ENCODE measurements at places on chromosomes 4 and X. TPM values are rescaled to one million over a fixed set of nuclear protein-coding genes. Genes with fewer than 3 reads are reported as not detected.

DNA sequence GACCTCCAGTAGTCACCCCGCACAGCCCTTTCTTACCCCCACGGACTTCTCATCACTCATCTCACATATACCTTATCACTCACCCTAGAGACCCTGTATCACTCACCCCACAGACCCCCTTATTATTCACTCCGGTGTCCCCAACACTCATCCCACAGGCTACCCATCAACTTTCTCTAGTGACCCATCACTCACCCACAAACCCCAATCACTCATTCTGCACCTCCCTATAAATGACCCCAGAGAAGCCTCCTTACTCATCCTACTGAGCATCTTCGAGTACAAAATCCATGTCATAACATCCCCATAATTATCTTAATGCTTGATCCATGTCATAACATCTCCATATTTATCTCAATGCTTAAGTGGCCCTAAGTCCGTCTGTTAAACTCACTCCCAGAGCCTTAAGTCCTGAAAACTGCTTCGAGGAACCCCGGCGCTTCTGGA lies 934 bp downstream of the ZNF41 start:
- DNase-seq, result no peak
- H3K36me3 ChIP-seq, result peaks cover 5% of the 10 kb centered on the region
- peaks cover 45% of the 10 kb centered on the region for H3K4me1 ChIP-seq
- H3K27me3 ChIP-seq, result no peaks in the 10 kb centered on the region

- peaks cover 3% of the 10 kb centered on the region for H3K27me3 ChIP-seq
- H3K4me3 ChIP-seq, result no peak overlapping the region
- no peaks in the 10 kb centered on the region for H3K4me1 ChIP-seq
- DNase-seq, result no peak
- H3K36me3 ChIP-seq, result no peaks in the 10 kb centered on the region
Measured at GRCh38 chrX:135481696-135482179, 38.7 kb upstream of the INTS6L start.

DNA sequence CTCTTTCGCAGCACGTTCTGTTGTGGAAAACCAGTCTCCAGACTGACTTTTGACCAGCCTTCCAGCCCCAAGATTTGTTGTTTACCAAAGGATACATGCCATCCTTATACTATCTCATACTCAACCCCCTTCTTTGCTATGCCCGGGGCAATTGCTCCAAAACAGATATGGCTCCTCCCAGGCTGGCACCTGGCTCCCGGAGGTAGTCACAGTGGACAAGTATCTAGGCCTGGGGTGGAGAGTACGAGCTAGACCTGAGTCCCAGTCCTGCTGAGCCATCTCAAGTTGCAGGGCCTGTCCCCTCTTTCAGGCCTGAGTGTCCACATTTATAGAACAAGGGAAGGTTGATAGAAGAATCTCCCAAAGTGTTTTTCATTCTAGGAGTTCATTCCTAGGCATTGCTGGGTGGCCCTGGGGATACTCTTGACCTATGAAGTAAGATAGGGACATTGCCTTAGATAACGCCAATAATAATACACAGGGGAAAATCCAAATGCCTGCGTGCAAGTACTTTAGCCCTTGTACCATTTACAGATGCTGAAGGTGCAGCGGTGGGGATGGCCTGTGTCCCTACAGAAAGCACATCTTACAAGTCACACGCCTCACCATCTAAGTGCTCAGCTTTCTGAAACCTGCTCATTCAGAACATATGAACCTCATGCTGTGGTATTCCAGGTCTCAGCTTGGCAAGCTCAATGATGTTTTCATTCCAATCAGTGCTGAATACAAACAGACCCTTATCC lies 136.7 kb upstream of the MAMLD1 start:
- no peaks in the 10 kb centered on the region for H3K4me1 ChIP-seq
- no peak overlapping the region for H3K27ac ChIP-seq
- DNase-seq, result no peak
- no peaks in the 10 kb centered on the region for H3K36me3 ChIP-seq

- peaks cover 58% of the 10 kb centered on the region for H3K36me3 ChIP-seq
- DNase-seq, result no peak
- H3K27ac ChIP-seq, result peak overlapping the region; percentile 63
- H3K4me1 ChIP-seq, result peaks cover 77% of the 10 kb centered on the region
Measured at GRCh38 chrX:65671966-65672365, 4.5 kb downstream of the MSN start.

- no peak overlapping the region for H3K27ac ChIP-seq
- H3K4me1 ChIP-seq, result no peaks in the 10 kb centered on the region
- no peak for DNase-seq
- H3K27me3 ChIP-seq, result no peaks in the 10 kb centered on the region
Measured at GRCh38 chr4:181264893-181265292, 978.3 kb upstream of the TENM3 start.

- no peaks in the 10 kb centered on the region for H3K27me3 ChIP-seq
- no peak overlapping the region for H3K4me3 ChIP-seq
- peaks cover 14% of the 10 kb centered on the region for H3K4me1 ChIP-seq
- H3K36me3 ChIP-seq, result peaks cover 7% of the 10 kb centered on the region
Measured at GRCh38 chr4:114595207-114595606, 3.4 kb upstream of the UGT8 start.

DNA sequence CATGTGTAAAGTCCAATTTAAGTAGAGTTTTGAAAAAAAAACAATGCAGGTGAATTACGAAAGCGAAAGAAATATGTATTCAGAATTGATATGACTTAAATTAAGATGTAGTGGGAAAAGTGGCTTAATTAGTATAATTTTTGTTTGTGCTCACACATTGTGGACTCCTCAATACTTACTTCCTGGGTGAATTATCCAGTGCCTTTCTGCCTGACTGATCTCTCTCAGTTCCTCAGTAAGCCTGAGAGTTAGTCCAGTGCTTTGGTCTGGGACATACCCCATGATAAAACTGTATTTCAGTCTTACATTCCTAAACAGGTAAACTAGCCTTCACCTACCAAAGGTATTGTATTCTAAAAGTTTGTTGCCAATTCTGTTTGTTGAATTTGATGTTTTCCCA lies 8.4 kb downstream of the PGAM4 start:
- H3K36me3 ChIP-seq, result peaks cover 16% of the 10 kb centered on the region
- H3K27ac ChIP-seq, result no peak overlapping the region
- peaks cover 17% of the 10 kb centered on the region for H3K4me1 ChIP-seq
- no peak overlapping the region for H3K4me3 ChIP-seq

GRCh38 chr4:147175460-147176025 lies 229.9 kb upstream of the TTC29 start:
- H3K27me3 ChIP-seq, result no peaks in the 10 kb centered on the region
- no peaks in the 10 kb centered on the region for H3K4me1 ChIP-seq
- no peak for DNase-seq
- no peaks in the 10 kb centered on the region for H3K36me3 ChIP-seq

GRCh38 chrX:43064096-43064495 lies 286.1 kb upstream of the PPP1R2C start:
- no peak overlapping the region for H3K27ac ChIP-seq
- H3K36me3 ChIP-seq, result no peaks in the 10 kb centered on the region
- peaks cover 4% of the 10 kb centered on the region for H3K4me1 ChIP-seq
- no peaks in the 10 kb centered on the region for H3K27me3 ChIP-seq
- DNase-seq, result no peak
- H3K4me3 ChIP-seq, result no peak overlapping the region

DNA sequence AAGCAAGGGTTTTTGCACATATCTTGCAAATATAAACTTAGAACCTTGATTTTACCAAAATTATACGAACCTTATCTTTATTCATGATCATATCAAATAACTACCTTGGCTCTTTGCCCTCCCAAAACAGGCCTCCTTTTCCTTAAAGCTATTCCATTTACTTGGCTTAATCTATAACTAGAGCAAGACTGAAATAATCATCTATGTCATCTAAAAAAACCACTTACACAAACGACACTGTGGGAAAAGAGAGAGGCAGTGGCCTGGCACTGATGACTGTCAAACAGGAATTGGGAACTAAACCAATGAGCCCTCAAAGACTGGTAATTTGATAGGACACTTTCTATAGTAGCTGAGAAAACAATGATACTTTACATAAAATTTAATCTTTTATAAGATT lies 11.7 kb upstream of the PTPN13 start:
- H3K27me3 ChIP-seq, result peaks cover 7% of the 10 kb centered on the region
- DNase-seq, result no peak
- no peak overlapping the region for H3K4me3 ChIP-seq
- peaks cover 5% of the 10 kb centered on the region for H3K4me1 ChIP-seq

DNA sequence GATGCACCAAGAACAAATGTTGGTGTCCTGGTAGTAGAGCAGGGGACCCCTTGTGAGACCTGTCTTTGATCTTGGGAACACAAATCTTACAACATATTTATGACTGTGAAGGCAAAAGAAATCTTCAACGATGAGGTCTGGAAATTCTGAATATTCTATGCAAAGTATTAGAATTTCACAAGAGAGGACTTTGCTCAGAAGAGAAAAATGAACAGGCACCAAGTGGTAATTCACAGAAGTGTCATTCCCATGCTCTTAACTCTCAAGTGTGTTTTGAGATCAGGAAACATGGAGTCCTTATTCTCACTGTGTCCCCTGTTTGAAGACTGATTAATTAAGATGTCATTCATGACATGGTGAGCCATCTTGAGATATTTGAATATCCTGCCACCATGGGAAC lies 52.5 kb downstream of the COQ2 start:
- peak overlapping the region; percentile 67 for H3K4me3 ChIP-seq
- no peak for DNase-seq
- H3K27ac ChIP-seq, result peak overlapping the region; percentile 85

- no peaks in the 10 kb centered on the region for H3K27me3 ChIP-seq
- DNase-seq, result no peak
Measured at GRCh38 chr4:11469650-11470437, 41.1 kb upstream of the HS3ST1 start.

- peaks cover 11% of the 10 kb centered on the region for H3K27me3 ChIP-seq
- H3K4me1 ChIP-seq, result no peaks in the 10 kb centered on the region
- no peak overlapping the region for H3K27ac ChIP-seq
- DNase-seq, result no peak
Measured at GRCh38 chr4:183729430-183730328, 70.6 kb downstream of the TRAPPC11 start.

GRCh38 chr4:125961626-125962025 lies 646.9 kb downstream of the FAT4 start:
- no peaks in the 10 kb centered on the region for H3K27me3 ChIP-seq
- no peak for DNase-seq
- no peak overlapping the region for H3K27ac ChIP-seq
- H3K4me3 ChIP-seq, result no peak overlapping the region
- no peaks in the 10 kb centered on the region for H3K36me3 ChIP-seq

GRCh38 chr4:139986689-139987501 lies 167.1 kb downstream of the MAML3 start:
- H3K36me3 ChIP-seq, result no peaks in the 10 kb centered on the region
- H3K27ac ChIP-seq, result no peak overlapping the region
- DNase-seq, result no peak

GRCh38 chr4:1058198-1058996 lies 47.0 kb downstream of the FGFRL1 start:
- H3K4me3 ChIP-seq, result no peak overlapping the region
- H3K4me1 ChIP-seq, result peaks cover 15% of the 10 kb centered on the region
- H3K27me3 ChIP-seq, result peaks cover 24% of the 10 kb centered on the region
- no peaks in the 10 kb centered on the region for H3K36me3 ChIP-seq

GRCh38 chrX:12010436-12010835 lies 127.8 kb upstream of the FRMPD4 start:
- H3K36me3 ChIP-seq, result no peaks in the 10 kb centered on the region
- H3K27ac ChIP-seq, result no peak overlapping the region
- H3K4me3 ChIP-seq, result no peak overlapping the region
- no peaks in the 10 kb centered on the region for H3K4me1 ChIP-seq
- H3K27me3 ChIP-seq, result no peaks in the 10 kb centered on the region

DNA sequence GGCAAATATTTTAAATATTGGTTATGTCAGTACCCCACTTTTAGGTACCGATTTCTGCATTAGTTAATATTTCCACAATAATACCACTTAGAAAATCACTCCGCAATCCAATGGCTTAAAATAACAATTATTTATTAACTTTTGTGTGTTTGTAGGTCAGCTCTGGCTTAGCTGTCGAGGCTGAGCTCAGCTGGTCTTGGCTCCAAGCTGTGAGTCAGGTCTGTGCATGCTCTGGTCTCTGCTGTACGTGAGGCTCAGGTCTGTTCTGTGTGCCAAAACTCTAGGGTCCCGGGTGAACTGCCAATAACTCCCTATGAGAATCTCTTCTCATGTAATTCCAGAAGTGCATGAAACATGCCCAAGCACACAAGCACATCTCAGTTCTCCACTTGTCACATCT lies 245.8 kb upstream of the GK2 start:
- H3K4me3 ChIP-seq, result no peak overlapping the region
- no peak overlapping the region for H3K27ac ChIP-seq
- H3K4me1 ChIP-seq, result no peaks in the 10 kb centered on the region
- H3K27me3 ChIP-seq, result no peaks in the 10 kb centered on the region
- H3K36me3 ChIP-seq, result no peaks in the 10 kb centered on the region
- no peak for DNase-seq

- H3K4me3 ChIP-seq, result no peak overlapping the region
- no peak for DNase-seq
- peaks cover 64% of the 10 kb centered on the region for H3K4me1 ChIP-seq
- H3K27me3 ChIP-seq, result no peaks in the 10 kb centered on the region
Measured at GRCh38 chrX:154061801-154062200, 35.7 kb downstream of the MECP2 start.

DNA sequence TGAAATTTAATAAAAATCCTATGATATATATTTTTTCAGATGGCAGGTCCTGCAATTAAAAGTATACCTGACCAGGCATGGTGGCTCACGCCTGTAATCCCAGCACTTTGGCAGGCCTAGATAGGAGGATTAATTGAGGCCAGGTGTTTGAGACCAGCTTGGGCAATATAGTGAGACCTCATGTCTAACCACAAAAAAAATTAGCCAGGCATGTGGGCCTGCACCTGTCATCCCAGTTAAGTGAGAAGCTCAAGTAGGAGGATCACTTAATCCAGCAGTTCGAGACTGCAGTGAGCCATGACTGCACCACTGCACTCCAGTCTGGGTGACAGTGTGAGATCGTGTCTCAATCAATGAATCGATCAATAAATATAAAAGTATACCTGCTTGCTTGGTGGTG lies 2.5 kb downstream of the OCIAD2 start:
- no peak overlapping the region for H3K4me3 ChIP-seq
- peaks cover 44% of the 10 kb centered on the region for H3K36me3 ChIP-seq
- no peak overlapping the region for H3K27ac ChIP-seq
- H3K4me1 ChIP-seq, result peaks cover 42% of the 10 kb centered on the region
- no peaks in the 10 kb centered on the region for H3K27me3 ChIP-seq

DNA sequence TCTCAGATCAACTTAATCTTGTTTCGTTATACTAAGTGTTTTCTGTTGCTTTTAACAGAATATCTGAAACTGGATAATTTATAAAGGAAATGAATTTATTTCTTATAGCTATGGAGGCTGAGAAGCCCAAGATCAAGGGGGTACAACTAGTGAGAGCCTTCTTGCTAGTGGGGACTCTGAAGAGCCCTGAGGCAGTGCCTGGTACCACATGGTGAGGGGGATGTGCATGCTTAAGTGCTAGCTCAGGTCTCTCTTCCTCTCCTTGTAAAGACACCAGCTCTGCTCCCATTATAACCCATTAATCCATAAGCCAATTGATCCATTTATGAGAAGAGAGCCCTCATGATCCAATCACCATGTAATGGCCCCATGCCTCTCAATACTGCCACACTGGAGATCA lies 17.9 kb downstream of the COX18 start:
- H3K27me3 ChIP-seq, result no peaks in the 10 kb centered on the region
- H3K36me3 ChIP-seq, result peaks cover 37% of the 10 kb centered on the region
- DNase-seq, result no peak
- H3K27ac ChIP-seq, result no peak overlapping the region
- no peaks in the 10 kb centered on the region for H3K4me1 ChIP-seq

Gene MTTP
- total RNA-seq, result 0.27 TPM

Gene CDS1
- total RNA-seq, result not detected

Gene CENPE
- 2.4 TPM for total RNA-seq

Gene BTC
- not detected for total RNA-seq

Gene SSX2B
- total RNA-seq, result not detected

Gene RWDD4
- total RNA-seq, result 14.6 TPM

Gene ZNF141
- 47.8 TPM for total RNA-seq

Gene HSFX3
- total RNA-seq, result not detected

Gene FAM47E
- not detected for total RNA-seq

Gene FHL1
- 6.4 TPM for total RNA-seq

Gene CLGN
- not detected for total RNA-seq

Gene CENPVL3
- total RNA-seq, result not detected

Gene TCP11X2
- not detected for total RNA-seq

Gene F11
- total RNA-seq, result not detected

Measured in activated B cell treated with CpG ODN at 0.5 μM for 24 hours (primary cell).